ENCODE measurements at places on chromosomes 2 and 18.

DNA sequence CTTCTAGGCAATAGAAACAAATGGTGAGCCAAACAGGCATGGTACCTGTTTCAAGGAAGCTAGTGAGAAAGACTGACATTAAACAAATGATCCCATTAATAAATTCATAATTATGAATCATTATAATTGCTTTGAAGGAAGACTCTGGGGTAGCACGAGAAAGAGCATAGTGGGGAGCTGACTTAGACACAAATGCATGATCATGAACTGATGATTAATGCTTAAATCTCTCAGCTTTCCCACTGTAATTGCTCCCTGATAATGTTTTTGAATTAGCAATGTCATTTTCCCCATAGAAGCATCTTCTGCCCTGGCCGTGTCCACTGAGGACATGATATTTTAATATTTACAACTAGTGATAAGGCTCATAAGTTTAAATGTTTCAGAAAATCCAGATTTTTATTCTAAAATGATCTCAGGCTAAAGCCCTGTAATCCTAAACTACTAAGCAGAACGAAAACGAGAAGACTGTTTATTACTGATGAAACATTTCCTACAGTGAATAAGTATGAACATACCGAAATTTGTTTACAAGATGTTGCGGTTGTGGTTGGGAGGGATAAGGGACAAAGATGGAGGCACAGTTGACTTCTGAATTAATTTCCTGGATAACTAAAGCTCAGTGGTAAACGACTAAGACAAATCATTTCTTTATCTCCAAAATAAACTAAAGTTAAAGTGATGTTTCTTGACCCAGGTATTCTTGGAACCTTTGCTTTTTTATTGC is 47.3 kb upstream of the TACR1 start:
- no peak for DNase-seq

DNA sequence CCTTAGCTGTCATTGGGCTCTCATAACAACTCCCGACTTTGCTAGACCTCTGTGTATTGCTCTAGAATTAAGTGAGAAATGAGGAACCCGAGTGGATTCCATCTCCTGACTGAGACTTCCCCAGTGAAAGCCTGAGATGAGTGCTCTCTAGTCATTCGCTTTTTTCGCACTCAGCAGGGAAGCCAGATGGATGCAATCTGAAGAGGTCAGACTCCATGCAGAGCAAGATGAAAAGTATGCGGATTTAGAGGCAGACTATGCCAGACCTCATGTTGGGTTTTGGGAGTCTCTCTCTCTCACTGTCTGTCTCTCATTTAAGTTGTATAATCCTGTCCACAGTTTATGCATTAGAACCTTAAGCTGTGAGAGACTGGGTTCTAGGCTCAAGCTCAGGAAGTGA is 88.6 kb downstream of the SLC5A7 start:
- no peak for DNase-seq

DNA sequence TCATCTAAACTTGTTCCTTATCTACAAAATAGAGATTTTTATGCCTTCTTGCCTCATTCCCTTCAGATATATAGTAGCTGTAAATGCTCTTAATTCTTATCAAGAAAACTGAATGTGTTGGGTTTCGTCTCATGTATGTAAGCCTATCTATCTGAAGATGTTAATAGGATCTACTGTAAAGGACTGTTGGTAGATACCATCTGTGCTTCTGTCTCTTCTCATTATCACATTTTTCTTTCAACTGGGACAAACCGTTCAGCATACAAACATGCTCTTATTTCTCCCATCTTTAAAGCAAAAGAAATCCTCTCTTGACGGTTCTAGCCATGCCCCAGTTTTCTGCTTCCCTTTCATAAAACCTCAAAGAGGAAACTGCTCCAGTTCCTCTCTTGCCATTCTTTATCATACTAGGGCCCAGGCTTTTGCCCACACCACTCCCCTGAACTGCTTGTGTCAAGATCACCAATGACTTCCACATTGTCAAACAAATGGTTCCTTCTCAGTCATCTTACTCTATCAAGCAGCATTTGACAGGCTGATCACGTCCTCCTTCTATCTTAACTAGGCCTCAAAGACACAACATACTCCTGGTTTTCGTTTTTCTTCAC is 88.7 kb downstream of the ARHGEF33 start:
- DNase-seq = no peak

- no peak for DNase-seq
These were observed 17.4 kb upstream of the SCG2 start for GRCh38 chr2:223619486-223620129.

Measured in stimulated activated CD4-positive, alpha-beta T cell treated with anti-CD3 and anti-CD28 coated beads, Interleukin-15, amount 100 ng/mL, for 1 hour (primary cell).